ENCODE measurements at places on chromosomes 11 and 22. TPM values are rescaled to one million over a fixed set of nuclear protein-coding genes. Genes with fewer than 3 reads are reported as not detected.

DNA sequence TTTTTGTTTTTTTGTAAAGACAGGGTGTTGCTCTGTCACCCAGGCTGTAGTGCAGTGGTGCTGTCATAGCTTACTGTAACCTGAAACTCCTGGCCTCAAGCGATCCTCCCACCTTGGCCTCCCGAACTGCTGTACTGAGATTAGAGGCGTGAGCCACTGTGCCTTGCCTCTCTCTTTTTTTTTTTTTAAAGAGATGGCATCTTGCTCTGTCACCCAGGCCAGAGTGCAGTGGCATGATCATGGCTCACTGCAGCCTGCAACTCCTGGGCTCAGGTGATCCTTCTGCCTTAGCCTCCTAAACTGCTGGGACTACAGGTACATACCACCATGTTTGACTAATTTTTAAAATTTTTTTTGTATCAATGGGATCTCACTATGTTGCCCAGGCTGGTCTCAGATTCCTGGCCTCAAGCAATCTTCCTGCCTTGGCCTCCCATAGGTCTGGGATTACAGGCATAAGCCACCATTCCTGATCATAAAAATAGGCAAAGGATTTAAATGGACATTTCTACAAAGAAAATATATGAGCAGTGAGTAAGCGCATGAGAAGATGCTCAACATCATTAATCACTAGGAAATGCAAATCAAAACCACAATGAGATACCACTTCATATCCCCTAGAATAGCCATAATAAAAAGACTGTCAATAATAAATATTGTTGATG is 17.3 kb upstream of the CLNS1A start:
- no peak overlapping the region for H3K4me3 ChIP-seq
- H3K27me3 ChIP-seq: peaks cover 2% of the 10 kb centered on the region

DNA sequence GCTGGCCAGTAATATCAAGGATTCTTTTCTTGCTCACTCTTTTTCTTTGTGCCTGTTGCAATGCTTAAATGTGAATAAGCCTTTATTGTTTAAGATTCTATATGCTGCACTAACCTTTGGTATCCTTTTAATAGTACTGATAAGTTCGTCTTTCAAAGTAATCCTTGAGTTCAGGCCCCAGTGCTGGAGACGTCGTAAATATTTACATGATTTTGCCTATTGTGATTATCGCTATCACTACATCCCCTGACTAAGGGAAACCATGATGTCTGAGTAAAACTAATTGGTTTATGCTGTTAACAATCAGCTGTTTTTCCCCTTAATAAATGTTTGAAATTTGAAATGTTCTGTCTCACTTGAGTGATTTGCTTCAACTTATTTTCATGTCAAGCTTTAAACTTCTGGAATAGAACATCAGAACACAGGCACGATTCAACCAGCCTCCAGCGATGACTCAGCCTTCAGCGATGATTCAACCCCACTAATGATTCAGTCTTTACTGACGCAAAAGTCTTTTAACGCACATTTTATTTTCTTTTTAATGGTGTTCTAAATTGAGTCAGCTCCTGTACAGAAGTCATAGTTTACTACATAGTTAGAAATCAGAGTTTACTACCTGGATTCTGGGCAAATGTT is 3.9 kb downstream of the HTATIP2 start:
- DNase-seq: no peak
- peak overlapping the region; percentile 38 for H3K4me3 ChIP-seq
- H3K36me3 ChIP-seq: no peaks in the 10 kb centered on the region

Gene BTBD18
- total RNA-seq: not detected

Gene DGCR6
- total RNA-seq: 5.0 TPM

All from type B pancreatic cell (in vitro differentiated cells).